GM12864 (cell line): ENCODE measurements at places on chromosomes 12 and 14.

GRCh38 chr14:96091941-96092411, 52.8 kb downstream of the C14orf132 start:
- DNase-seq = no peak

- no peak for DNase-seq
Measured at GRCh38 chr14:88698651-88699050, 94.1 kb downstream of the EML5 start.

DNA sequence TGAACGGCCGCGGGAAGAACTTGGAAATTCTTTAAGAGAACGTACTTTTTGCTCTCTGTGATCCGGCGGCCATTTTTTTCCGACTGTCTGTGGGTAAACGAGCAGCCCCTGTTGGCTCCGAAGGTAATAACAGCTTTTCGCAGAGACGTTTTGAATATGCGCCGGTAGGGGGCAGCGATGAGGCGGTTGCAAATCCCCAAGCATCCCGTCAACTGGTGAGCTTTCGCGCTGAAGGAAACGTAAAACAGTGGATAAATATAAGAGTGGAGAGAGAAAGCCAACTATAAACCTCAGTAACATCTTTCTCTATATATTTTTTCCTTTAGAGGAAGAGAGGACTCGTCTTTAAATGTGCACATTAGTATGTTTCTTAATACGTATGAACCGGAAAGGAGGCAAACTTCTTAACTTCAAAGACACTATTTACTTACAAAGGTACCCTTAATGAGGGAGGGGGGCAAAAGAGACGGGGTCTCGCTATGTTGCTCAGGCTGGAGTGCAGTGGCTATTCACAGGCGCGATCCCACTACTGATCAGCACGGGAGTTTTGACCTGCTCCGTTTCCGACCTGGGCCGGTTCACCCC, 9.6 kb upstream of the NEMF start:
- peak; percentile 77 for DNase-seq

DNA sequence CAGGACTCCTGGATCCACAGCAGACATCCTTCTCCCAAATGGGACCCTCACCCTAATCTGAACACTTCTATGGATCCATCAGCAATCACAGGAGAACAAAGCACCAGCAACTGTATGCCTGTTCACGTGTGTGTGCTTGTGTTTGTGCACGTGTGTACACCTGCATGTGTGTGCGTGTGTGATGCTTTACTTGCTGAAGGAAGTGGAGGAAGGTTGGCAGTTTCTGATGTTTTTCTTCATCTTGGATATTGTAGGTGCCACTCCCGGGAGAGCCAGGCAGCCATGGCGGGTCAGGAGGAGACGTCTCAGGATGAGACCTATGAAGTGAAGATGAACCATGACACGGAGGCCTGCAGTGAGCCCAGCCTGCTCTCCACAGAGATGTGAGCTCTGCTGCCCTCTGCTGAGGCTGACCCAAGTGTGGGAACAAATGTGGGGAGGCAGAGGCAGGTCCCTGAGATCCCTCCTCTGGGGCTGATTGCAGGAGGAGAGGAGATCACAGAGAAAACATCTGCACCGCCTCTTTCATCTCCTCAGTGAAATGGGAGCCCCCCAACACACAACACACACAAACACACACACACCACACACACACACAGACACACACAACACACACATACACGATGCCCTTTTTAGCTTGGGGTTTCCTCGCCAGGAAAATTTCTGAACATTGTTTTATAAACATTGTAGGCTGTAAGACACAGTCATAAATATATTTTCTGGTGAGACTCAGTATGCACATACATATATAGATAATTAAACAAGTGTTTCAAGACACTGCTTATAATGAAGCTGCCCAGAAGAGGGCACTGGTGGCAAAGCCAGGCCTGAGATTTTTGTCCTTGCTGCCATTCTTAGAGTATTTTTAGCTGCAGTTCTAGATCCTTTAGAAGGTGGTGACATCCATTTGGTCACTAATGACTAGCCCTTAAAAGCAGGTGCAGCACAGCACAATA, 112.2 kb upstream of the FKBP4 start:
- DNase-seq = no peak

- no peak for DNase-seq
Measured at GRCh38 chr14:32298346-32298745, 30.8 kb upstream of the AKAP6 start.

DNA sequence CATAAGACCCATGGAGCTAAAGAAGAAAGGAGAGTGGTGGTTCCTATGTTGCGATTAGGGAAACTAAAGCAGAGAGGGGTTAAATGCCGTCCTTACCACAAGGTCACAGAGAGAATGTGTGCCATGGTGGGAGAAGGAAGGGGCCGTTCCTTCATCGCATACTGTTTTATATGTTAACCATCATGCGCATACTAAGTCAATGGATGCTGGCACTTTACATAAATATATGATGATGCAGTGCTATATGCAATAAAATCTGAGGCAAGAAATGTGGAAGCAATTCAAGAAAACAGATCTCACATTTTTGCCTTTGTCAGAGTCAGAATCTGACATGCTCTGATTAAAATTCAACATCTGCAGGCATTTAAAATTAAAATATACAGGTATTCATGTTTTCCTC, 168.1 kb downstream of the BMP4 start:
- no peak for DNase-seq
